ENCODE measurements at places on chromosomes 7 and 10. TPM values are rescaled to one million over a fixed set of nuclear protein-coding genes. Genes with fewer than 3 reads are reported as not detected.

Gene LRIT2
- not detected for total RNA-seq

DNA sequence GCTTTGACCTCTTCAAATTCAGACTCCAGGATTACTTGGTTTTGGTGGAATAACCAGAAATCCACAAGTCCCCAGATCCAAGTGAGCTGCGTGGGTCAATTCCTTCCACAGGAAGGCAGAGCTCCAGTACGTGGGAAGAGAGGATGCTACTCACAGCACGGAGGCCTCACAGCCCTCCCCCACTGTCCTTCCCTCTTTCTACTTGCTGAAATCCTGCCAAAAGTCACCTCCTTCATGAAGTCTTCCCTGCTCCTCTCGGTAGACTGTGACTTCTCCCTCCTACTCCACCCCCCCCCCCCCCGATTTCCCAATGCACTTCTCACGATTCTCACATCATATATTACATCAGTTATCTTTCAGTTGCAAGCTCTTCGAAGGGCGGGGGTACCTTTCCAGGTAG lies 12.3 kb downstream of the CAMK2G start:
- no peak for DNase-seq

DNA sequence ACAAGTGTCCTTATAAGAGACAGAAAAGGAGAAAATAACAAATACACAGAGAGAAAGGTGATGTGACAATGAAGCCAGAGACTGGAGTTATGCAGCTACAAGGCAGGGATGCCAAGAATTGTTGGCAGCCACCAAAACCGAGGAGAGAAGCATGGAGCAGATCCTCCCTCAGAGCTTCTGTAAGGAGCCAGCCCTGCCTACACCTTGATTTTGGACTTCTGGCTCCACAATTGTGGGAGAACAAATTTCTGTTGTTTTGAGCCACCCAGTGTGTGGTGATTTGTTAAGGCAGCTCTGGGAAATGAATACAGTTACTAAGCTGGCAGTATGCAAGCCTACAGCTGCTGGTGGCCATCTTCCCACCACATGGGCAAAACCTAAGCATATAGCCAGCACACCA lies 163.6 kb downstream of the GRM8 start:
- DNase-seq = no peak

Gene GLRX3
- total RNA-seq = 50.0 TPM

All from colonic mucosa (tissue), 4 donors.